Cortex of kidney (tissue), 1 donor: ENCODE measurements at places on chromosomes 6 and 20.

GRCh38 chr6:155155787-155156447 lies 107.9 kb upstream of the CLDN20 start:
- no peak for DNase-seq

DNA sequence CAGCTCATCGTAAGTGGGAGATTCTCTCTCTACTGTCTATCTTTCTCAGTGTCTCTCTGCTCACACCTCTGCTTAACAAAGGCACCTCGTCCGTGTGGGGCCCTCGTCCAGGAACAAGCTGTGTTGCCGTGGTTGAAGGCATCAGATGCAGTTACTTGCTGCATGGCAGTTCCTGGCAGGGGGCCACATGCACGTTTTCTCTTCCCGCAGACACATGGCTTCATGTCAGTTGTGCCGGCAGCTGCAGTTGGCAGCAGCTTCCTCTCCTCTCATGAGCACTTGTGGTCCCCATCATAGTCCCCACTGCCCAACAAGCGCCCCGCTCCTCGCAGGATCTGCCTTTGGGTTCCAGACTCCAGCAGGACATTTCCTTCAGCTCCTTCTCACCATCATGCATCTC lies 7.1 kb upstream of the AFDN start:
- DNase-seq, result no peak

GRCh38 chr6:31400467-31401289 lies 2.7 kb upstream of the MICA start:
- DNase-seq, result no peak

DNA sequence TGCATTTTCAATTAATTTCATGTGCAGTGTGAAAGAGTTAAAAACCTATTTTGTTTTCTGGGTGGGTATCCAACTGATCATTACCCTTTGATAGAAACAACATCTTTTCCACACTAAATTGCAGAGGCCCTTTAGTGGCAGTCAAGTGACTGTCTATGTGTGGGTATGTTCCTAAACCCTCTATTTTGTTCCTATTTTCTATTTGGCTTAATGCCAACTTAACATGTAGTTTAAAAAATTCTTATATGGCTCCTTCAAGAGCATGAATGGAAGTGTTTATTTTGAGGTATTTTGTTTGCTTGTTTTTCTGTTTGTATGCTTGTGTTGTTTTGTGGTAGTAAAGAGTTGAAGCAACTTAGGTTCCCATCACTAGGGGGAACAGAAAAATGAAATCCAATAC lies 19.9 kb downstream of the TREM1 start:
- DNase-seq, result no peak

GRCh38 chr6:68834551-68834950 lies 199.5 kb downstream of the ADGRB3 start:
- DNase-seq, result no peak

GRCh38 chr6:130470766-130471165 lies 104.9 kb downstream of the TMEM200A start:
- DNase-seq, result no peak

DNA sequence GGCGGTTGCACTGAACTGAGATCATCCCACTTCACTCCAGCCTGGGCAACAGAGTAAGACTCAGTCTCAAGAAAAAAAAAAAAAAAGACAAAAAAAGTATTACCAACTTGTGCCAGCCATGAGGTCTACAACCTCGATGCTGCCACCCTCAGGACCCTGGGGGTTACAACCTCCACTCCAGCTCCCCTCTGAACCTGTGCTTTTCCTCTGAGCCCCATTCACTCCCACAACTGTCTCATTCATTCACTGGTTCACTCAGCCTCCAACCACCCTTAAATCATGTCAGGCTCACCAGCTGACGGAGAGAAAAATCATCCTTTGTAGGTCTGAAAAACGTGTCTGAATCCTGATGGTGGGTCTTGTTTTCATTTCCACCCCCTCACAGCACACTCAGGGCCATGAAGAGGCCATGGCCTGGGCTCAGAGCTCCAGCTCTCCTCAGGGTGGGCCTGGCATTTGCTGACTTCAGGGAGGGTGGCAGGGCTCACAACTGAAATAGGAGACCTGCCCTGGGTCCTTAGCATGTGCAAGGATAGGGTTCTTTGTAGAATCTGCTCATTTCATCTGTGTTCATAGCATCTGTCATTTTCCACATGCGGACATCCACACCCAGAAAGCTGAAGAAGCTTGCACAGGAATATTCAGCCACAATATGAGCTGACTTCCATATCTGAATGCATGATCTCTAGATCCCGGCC lies 1.9 kb upstream of the ULBP1 start:
- no peak for DNase-seq

DNA sequence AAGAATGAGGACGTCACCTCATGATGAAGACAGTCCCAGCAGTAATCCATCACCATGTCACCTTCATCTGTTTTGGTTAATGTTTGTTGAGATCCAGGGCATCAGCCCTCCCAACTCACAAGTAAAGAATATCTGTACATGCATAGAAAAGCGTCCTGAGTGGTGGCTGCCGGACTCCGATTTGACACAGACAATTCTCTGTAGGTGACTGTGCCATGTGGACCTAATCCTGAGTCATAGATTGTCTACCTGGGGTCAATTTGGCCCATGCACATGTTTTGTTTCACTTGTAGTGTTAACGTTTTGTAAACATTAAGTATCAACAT lies 168.4 kb upstream of the UST start:
- no peak for DNase-seq

GRCh38 chr6:129871221-129871620 lies 10.1 kb upstream of the TMEM244 start:
- DNase-seq, result no peak

GRCh38 chr6:26613689-26614683 lies 17.2 kb downstream of the ABT1 start:
- DNase-seq, result no peak

DNA sequence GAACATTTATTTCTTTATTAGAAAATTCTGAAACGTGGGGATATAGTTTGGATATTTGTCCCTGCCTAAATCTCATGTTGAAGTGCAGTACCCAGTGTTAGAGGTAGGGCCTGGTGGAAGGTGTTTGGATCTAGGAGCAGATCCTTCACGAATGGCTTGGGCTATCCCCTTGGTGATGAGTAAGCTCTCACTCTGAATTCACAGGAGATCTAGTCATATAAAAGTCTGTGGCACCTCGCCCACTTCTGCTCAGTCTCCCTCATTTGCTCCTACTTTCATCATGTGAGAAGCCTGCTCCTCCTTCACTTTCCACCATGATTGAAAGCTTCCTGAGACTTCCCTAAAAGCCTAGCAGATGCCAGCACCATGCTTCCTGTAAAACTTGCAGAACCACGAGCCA lies 96.8 kb upstream of the GJE1 start:
- no peak for DNase-seq

DNA sequence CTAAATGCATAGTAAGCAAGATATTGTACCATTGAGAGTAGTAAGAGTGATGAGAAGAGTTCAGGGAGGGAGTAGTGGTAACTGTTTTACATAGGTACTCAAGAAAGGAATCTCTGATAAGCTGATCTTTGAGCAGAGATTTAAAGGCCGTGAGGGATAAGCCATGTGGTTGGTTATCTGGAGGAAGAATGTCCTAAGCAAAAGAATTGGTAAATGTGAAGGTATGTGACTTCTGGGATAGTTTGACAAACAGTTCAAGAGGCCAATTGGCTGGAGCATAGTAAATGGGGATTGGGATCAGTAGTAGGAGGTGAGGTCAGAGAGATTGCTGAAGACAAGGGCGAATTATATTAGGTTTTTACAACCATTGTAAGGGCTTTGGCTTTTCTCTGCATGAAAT lies 40.1 kb downstream of the PLCB1 start:
- no peak for DNase-seq

DNA sequence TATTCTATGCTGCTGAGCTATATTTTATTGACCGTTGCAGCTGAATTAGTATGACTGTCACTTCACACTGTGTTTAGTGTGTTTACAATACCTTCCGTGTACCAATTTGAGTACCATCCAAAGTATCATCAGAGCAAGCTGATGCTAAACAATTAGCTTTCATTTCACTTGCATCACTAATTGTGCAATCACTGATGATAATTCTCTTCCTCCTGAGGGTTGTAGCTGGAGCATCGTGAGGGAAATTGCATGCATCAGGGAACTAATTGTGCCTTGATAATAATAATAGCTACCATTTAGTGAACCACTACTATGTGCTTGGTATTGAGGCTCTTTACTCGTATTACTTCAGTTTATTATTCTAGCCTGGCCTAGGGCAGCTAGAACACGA lies 384.8 kb upstream of the SOX4 start:
- DNase-seq, result no peak

DNA sequence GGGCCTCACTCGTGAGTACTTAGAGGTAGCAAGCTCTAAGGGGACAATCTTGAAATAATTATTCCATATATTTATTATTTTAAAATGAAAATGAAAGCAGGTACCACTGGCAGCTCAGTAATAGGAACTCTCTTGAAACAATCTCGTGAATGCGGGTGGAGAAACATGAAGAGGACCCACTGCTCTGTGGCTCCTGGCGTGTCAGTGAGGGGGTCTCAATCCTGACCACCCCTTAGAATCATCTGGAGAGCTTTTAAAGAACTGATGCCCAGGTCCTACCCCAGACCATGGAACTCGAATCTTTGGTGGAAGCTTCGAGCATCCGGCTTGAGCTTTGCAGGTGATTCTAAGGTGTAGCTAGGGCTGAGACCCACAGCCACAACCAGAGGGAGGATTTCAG lies 23.9 kb upstream of the PXDC1 start:
- DNase-seq, result no peak

GRCh38 chr6:91063362-91063761 lies 476.5 kb upstream of the MAP3K7 start:
- DNase-seq, result no peak

- no peak for DNase-seq
These were observed 142.0 kb upstream of the SOX4 start for GRCh38 chr6:21451546-21452013.

GRCh38 chr6:118869350-118869749 lies 24.6 kb upstream of the ASF1A start:
- no peak for DNase-seq

DNA sequence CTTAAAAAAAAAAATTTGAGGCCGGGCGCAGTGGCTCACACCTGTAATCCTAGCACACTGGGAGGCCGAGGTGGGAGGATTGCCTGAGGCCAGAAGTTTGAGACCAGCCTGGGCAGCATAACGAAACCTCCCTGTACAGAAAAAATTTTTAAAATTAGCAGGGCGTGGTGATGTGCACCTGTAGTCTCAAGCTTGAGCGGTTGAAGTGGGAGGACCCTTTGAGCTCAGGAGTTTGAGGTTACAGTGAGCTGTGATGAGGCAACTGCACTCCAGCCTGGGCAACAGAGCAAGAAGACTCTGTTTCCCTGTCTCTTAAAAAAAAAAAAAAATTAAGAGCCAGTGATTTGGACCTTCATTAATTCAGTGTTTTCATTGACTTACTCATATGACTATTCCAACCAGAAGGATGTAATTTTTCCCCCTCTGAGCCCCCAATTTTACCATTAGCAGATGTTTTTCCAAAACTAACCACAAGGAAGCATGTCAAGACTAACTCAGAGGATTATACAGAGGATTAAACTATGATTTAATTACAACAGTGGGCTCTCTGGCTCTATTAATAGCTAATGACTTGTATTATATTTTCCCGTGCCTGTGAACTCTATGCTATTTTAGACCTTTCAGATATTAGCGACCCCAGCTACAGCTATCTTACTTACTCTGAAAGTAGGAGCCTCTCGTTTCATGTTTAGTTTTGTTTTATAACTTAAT lies 75.1 kb downstream of the ARID1B start:
- DNase-seq, result no peak

- no peak for DNase-seq
These were observed 153.1 kb upstream of the RPS6KA2 start for GRCh38 chr6:166779963-166780683.

GRCh38 chr6:158665332-158665731 lies 15.5 kb downstream of the SYTL3 start:
- no peak for DNase-seq

DNA sequence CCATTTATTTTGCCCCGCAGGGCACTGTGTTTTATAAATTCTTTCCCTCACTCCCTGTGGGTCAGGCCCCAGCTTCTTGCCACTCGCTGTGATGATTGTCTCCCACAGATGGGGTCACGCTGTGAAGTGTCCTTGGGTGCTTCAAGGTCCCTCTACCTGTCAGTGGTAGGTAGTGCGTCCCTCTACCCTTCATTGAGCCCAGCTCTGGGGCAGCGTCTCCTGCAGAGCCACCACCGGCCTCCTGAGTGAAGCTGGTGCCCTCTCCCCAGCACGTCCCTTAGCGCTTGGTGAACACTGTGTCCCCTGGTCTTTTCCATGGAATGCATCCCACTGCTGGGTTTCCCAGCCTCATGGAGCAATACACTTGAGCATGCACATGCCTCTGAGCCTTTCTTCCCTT lies 108.2 kb downstream of the NRN1 start:
- no peak for DNase-seq

GRCh38 chr6:27772261-27773001 lies 139.8 kb downstream of the OR2B2 start:
- peak; percentile 59 for DNase-seq

GRCh38 chr6:137019476-137020272 lies 25.1 kb downstream of the IL20RA start:
- no peak for DNase-seq

DNA sequence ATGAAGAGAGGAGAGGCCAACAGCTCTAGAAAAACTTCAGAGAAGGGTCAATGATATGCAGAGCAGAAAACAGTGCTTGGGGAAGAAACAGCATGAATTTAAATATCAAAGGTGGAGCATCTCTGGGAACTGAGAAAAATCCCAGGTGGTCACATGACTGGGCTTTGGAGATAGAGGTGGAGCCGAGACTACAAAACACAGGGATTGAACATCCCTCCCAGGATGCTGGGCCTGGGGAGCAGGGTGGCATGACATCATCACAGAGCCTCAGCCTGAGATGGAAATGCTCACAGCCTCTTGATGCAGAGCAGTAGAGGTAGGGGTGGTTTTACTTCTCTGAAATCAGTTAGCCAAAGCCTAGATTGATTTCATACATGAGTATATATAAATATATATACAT lies 529.5 kb downstream of the PRKN start:
- DNase-seq, result no peak

DNA sequence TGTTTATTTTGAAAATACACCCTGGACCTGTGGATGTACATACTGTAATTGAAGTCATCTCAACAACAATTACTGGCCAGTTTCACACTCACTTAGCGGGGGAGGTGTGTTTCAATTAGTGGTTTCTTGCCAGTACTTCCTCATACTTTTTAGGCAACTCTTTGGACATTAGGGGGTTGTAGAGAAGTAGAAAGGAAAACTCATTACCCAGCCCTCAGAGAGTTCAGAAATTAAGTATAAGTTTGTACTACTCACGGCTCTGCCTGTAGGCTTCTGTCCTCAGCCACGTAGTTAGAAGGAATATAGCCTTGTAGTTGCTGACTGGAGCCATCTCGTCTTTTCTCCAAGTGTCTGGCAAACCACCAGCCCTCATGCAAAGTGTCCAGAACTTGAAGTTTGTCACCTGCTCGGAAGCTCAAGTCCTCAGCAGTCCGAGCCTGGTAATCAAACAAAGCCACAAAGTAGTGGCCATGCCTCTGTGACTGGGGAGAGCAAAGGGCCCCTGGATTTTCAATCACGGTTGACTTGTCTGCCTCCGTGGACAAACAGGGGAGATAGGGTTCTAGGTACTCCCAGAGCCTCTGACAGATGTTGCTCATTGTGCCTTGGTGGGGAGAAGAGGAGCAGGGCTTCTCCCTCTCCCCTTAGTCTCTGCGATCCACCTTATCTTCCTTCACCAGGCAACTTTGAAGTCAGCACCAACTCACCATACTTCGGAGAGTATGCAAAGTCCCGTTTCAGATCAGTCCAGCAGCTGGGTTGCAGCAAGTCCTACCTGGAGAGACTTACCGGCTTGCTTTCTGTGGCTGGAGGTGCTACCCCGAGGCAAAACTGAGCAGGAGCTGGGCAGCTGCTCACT lies 749 bp downstream of the FRK start:
- DNase-seq, result no peak

- DNase-seq, result no peak
These were observed 32.1 kb downstream of the HLA-F start for GRCh38 chr6:29755295-29755871.
